ENCODE measurements at places on chromosomes 3 and 15.

DNA sequence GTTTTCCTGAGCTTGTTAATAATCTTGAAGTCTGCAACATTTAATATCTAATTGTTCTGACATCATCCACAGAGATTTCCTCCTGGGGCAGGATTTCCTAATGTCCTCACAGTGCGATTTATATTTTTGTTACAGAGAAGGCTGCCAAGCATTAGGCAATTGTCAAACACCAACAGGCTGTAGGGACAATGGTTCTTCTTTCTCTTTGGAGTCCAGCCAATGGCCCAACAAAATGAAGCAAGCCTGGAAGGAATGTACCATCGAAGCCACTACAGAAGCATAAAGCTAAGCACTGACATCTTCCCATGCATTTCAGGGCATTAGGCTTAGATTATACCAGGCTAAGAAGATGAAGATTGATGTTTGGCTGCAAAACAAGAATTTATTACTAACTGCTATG is 173.0 kb upstream of the FRMD4B start:
- DNase-seq, result no peak

DNA sequence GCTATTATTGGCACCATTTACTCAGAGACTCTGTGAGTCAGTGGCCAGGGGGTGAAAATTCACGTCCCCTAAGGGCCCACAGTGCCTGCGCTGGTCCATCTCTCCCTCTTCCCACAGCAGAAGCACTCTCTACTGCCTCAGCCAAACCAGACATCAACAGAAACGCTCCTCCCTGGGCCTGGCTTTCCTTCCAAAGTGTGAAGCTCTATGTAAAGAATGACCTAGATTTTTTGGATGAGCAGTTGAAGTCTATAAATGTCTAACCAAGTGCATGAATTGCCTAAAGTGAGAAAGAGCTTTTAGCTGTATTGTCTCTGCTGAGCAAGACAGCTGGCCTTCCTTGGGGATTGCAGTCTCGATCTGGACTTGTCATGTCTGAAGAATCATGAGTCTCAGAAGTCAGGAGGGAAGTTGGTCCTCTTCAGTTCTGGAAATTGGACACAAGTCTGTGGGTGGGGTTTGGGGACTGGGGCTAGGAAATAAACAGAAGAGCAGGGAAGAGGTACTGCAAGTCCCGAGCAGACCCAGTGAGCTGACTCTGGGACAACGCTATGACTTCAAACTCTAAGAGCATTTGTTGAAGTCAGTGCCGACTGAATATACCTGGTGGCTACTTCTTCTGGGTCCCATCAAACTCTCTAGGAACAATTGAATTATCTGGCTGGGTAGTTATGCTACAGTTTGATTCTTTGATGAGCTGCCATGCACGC is 29.0 kb downstream of the RASGRP1 start:
- no peak for DNase-seq

DNA sequence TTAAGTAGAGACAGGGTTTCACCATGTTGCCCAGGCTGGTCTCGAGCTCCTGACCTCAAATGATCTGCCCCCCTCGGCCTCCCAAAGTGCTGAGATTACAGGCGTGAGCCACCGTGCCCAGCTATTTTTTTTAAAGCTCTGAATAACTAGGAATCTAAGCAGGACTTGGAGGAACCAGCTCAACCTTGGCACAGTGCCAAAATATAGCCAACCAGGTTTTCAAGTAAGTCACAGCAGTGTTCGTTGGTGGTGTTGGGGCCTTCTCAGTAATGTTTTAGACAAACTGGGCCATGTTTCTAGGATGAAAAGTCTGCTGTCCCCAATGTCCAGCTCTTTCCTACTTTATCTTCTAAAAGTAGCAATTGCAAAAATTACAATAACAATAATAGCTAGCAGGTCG is 6.4 kb upstream of the ADAM10 start:
- no peak for DNase-seq

DNA sequence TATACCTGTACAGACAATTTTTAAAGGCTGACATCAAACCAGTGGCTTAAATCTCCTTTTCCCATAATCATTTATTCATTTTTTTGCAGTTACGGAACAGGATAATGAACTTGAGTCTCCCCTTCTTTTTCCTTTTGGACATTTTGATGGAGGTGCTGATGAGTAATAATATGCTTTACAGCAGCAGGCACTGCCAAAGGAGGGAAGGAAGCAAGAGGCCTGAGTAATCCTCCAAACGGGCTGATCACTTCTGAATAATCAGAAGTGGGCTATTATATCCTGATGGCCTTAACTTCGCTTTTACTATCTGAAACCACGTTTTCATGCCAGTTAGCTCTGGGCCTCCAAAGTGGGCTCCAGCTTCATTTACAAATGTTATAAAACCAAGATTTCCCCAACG is 527.2 kb downstream of the FOXP1 start:
- no peak for DNase-seq

GRCh38 chr3:27625864-27626263 is 96.3 kb downstream of the EOMES start:
- no peak for DNase-seq

GRCh38 chr3:33775363-33775762 is 23.1 kb upstream of the PDCD6IP start:
- DNase-seq, result no peak

DNA sequence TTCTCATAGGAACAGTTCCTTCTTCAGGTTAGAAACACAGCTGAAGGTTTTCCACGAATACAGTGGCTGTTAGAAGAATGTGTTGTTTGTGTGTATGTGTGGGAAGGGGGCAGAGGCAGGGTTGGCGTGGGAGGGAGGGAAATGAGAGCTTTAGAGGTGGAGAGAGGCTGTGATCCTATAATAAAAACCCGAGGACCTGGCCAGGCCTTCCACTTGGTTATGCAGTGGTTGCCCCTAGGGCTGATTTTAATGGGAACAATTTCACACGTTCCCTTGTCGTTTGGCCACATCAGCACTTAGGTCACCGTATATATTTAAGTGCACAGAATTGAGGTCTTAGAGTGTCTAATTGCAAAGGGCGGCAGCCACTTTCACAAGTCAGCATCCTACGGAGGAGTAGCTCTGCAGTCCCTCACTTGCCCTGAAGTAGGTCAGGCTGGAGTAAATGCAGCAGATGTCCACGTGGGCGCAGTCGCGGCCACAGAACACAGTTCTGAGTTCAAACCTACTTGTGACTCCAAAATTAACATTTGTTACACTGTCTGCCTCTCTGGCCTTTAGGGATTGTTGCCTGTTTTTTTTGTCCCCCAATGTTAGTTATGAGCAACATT is 85.6 kb downstream of the PDCD6IP start:
- no peak for DNase-seq

GRCh38 chr15:36589971-36590370 is 10.5 kb downstream of the CDIN1 start:
- DNase-seq, result no peak

GRCh38 chr3:22922317-22922716 is 280.8 kb upstream of the UBE2E2 start:
- DNase-seq, result no peak

DNA sequence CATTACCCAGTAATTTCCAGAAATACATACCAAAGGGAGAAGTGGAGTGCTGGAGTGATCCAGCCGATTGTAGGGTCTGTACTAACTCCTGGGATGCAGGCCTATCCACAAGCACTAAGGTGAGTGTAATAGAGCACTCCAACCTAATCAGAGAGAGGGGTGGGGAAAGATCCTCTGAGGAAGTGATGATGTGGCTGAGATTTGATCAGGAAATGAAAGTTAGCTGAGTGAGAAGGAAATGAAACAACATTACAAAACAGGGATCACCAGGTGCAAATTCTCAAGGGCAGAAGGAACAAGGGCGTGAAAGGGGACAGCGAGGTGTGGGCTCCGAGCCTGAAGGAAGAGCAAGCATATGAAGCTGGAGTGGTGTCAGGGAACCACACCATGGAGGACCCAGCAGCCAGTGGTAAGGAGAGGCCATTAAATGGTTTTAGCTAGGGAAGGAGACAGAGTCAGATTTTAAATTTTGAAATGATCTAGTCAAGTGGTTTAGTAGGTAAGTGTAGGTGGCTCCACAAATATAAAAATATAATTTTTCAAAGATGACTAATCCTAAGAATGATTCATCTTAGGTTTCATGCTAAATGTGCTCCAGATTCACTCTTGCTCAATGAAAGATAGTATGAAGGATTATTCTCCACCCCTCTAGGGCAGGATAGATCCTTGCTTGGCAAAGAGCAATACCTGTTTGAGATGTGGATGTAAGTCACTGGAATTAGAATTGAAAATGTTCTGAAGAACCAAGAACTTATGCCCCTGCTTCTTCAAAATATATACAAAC is 348.7 kb downstream of the TBL1XR1 start:
- no peak for DNase-seq

DNA sequence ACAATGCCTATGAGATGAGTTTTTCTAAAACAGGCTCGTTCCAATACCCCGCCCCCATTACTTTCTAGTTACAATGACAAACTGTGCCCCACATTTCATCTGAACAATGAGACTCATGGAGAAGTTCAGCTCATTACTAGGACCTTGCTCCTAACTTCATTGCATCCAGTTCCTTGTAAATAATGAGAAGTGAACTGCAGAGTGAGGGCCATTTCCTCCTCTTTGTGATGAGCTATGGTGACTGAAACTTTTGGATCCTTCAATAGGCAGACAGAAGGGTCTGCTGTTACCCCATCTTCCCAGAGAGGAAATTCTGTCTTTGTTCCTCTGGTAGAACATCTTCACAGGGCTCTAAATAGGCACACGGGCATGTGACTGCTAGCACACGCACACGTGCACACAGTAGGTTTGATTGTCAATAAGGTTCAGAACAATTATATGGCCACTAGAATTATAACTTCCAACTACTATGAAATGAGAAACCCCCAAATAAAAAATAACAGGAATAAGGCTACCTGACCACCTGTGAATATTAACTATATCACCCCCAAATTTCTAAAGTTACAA is 51.8 kb downstream of the SERP1 start:
- no peak for DNase-seq

DNA sequence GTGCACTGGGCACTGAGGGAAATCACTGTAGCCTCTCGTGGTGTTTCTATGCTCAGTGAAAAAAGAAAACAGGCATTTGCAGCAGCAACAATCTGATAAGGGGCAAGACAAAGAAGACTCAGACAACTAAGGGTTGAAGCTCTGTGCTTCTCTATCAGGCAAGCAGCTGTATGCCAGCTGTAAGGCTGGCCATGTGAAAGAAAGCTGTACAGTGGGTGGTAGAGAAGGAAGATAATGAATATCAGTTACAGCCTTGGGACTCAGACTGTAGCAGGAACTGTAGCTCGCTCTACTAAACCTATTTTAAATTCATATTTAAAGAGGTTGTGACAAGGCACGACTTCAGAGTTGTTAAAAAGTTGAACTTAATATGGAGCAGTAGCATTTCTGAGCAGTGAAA is 76.3 kb downstream of the VGLL3 start:
- DNase-seq, result no peak

Data from effector memory CD4-positive, alpha-beta T cell (primary cell).